ENCODE measurements at places on chromosomes 5 and 9.

GRCh38 chr5:170974461-170974860, 112.6 kb downstream of the RANBP17 start:
- DNase-seq = no peak

DNA sequence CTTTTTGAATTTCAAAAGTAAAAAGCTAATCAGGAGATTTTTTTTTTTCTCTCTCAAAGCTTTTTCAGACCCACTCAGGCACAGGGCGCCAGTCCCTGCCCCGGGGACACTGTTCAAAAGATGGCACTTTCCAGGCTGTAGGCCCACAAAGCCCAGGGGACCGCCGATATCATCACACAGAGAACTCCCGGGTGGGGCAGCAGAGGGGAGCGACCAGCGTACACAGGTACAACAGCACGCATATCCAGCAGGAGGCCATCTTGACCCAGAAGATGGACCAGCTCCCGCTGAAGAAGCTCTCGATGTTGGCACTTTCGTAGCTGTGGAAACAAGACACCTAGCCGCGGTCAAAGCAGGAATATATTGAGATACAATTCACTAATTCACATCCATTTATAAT, 108.3 kb downstream of the THBS4 start:
- no peak for DNase-seq

- no peak for DNase-seq
Measured at GRCh38 chr9:129714511-129715061, 38.3 kb downstream of the PTGES start.

DNA sequence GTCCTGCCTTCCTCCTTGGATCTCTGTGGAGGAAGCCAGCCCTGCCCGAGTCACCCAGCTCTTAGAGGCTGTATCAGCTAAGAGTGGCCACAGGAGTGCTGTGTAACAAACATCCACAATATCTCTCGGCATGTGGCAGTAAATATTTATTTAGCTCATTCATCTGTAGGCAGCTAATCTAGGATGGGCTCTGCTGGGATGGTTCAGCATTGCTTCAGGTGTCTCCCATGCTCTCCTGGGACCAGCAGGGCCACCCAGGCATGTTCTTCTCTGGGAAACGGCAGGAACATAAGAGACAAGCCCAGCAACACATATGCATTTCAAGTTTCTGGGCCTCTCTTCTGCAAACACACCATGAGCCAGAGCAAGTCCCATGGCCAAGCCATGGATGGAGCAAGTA, 56.1 kb downstream of the HRH2 start:
- no peak for DNase-seq

GRCh38 chr9:91407580-91408318, 15.9 kb downstream of the NFIL3 start:
- DNase-seq = no peak

- DNase-seq = no peak
Measured at GRCh38 chr5:42840842-42841567, 29.3 kb upstream of the SELENOP start.

DNA sequence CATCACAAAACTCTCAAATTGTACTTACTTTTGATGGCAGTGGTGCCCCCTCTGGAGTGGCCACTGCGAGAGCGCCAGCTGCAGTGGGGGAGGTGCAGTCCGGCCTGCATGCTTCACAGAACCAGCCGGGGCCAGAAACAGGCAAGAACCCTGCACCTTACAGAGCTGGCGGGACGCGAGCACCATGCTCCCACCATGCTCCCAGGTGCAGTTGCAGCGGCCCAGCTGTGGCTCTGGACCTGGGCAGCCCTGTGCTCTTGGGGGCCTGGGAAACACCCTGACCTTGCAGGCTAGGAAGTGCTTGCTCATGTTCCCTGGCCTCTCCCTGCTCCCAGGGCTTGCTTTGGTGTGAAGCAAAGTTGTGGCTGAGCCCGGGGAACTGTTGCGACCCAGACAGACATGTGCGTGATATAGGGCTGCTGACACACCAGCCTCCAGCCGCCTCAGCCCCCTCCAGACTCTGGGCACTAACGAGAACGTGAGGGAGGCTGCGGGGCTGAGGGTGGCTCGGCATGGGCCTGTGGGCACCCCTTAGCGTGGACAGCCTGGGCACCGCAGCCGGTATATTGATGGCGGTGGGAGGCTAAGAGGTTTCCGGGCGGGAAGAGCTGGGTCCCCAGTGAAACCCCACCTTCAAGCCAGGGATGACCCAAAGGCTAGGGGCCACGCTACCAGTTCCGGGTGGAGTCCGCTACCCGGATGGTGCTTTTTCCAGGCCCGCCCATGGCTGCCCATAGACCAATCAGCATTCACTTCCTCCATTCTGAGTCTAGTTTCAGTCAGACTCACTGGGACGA, 1809.9 kb upstream of the ACO1 start:
- DNase-seq = no peak

DNA sequence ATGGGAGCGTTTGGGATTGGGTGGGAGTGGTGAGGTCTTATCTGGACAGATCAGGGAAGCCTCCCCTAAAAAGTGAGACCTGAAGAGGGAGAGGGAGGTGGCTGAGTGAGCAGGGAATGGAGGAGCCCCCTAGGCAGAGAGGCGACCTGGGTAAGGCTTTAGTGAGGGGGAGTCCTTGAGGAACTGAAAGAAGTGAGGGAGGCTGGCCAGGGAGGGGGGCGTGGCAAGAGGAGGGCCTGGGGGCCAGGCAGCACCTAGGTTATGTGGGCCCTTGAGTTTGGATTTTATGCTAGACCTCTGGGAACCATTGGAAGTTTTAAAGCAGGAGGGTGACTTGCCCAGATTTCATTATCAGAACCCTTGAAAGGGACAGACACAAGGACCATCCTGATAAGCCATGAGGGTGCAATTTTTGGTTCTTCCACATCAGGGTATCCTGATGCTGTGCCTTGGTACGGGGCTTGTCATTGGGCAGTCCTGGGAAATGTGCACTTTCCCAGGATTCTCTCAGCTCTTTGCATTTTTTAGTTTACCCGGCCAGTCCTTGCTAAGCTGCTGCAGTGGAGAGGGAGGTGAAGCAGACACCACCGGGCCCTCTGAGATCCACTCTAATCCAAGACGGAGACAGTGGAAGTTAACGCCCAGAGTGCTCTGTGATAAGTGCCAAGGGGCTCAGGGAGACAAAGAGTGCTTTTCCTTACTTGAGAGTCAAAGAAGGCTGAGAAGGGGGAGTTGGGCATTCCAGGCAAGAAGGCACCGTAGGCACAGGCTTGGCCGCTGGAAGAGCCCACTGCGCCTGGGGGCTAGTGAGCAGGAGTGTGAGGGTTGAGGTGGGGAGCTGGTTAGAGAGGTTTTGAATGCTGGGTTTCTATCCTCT, 16.1 kb downstream of the GSN start:
- DNase-seq = no peak

DNA sequence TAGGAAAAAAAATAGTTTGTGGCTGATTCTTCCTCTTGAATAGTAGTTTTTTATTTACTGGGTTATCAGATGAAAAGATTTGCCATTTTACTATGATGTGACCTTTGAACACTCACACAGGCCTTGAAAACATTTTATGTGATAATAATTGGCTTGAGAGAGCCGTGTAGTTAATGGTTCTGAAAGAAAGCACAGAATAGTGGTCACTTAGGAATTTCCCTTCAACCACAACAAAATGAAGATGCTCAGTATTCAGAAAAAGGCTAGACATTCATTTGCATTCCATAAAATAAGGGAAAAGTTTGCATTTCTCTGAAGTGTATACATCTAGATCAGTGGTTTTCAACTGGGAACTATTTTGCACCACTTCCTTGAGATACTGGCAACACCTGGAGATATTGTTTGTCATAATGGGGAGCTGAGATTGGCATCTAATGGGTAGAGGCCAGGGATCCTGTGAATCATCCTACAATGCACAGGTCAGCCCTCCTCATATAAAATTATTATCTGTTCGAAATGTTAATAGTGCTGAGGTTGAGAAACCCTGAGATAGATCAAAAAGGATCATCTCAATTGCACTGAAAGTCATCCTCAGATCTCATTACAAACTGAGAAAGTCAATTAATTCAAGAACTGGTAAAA, 446.4 kb upstream of the CCNG1 start:
- DNase-seq = no peak

DNA sequence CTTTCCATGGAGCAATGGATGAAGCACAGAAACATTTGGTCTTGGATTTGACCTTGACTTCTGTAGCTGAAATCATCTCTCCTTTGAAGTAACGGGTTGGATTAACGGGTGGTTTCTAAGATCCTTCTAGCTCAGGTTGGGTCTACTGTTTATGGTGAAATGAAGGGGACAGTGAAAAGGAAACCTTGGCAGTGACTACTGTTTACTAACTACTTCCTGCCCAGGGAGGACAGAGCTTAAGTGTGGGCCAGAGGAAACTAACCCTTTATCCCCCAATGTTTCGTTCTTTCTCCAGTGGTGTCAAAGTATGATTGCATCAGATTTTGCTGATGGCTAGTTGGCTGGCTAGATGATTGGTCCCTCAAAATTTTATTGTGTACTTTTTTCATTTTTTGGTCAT, 22.2 kb downstream of the SKP2 start:
- DNase-seq = no peak

GRCh38 chr9:122777935-122778627, 10.7 kb upstream of the OR5C1 start:
- DNase-seq = no peak

DNA sequence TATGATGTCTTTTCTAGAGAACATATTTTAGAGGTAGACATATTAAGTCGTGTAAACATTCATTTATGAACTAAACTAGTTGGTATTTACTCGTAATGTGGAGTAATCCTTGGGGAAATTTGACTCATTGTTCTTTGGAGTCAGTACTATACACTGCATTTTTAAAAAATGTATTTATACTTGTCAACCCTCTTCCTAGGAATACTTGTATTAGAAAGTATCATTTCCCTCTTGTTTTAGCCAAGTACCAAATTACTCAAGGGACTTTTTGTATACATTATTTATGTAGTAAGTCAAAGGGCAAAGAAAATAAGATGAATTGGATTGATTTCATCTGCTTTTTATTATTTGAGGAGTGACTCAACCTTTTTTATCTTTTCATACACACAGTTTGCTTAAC, 248.1 kb upstream of the IZUMO3 start:
- no peak for DNase-seq

DNA sequence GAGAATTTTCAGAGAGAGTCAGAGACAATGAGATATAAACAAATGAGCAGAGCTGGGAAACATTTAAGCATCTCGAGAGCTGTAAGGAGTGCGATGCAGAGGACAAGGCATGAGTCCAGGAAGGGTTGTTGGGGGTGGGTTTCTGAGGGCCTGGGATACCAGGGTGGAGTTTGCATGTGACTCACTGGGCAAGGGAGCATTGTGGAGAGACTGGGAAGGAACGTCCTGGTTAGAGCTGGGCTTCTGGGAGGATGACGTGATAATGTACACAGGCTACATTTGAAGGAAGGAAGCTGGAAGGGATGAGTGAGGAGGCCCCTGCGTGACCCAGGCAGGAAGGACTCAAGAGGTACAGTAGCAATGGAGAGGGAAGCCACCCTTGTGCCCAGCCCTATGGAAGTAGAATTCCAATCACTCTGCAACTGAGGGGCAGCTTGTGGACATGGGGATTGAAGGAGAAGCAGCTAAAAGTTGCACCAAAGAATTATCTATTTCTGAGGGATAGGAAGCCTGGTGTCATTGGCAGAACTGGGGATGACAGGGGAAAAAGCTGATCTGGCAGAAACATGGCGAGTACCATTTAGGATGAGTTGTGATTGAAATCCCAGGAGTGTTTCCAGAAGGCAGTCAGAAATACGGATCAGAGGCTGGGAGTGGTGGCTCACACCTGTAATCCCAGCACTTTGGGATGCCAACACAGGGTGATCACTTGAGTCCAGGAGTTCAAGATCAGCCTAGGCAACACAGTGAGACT, 59.3 kb upstream of the AFAP1L1 start:
- no peak for DNase-seq

GRCh38 chr9:124222918-124223720, 34.6 kb upstream of the NEK6 start:
- no peak for DNase-seq

GRCh38 chr9:101353683-101354082, 31.1 kb downstream of the BAAT start:
- no peak for DNase-seq

DNA sequence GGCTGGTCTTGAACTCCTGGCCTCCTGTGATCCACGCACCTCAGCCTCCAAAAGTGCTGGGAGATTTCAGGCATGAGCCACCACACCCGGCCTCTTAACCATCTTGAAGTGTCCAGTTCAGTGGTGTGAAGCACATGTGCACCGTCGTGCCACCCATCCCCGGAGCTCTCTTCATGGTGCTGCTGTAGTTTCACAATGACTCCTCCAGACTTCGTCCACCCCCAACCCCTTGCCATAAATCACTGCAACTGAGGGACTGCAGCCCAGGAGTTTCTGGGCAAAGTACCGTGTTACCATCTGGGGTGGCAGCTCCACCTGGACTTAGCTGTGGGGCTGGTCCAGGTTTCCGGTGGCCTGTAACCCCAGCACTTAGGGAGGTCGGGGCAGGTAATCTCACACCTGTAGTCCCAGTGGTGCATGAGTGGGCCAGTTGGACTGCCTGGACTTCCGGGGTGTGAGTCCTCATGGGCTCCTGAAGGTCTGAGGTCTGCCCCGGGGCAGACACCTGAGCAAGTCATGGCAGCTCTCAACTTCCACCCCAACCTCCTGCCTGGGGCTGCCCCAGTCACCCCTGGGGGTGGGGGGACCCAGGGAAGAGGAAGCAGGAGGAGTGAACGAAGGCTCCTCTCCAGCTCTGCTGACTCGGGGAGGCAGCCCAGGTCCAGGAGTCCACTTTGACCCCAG, 6.6 kb upstream of the N4BP3 start:
- no peak for DNase-seq

DNA sequence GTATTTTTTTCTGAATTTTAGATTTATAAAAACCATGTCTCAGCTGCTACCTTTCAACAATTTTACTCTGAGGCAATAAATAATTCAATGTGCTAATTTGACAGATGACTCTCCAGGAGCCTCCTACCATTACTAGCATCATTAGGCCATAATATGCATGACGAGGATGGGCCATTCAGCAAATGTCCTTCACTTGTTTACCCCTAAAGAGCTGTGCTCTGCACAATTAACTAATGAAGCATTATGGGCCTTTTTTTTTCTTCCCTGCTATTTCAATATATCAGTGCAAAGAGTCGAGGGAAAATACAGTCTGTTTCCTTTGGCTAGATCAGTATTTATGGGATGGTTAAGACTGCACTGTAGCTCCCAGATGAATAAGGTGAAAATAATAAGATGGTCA, 627.2 kb downstream of the ISL1 start:
- DNase-seq = no peak

DNA sequence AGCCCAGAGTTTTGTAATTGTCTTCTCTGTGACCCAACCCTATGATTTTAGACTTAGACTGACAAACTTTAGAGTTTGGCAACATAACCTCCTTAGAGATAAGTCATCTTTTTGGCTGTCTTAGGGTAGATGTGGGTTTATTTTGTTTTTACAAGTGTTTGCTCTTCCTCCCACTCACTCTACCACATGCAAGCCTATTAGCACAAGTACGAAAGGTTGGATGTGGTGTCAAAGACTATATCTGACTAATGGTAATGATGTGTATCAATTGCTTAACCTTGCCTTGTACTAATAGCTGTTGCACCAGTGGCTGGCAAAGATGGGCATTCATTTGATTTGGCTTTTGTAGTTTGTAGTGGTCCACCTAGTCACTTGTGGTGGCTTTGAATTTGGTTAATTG, 46.5 kb downstream of the SLC25A46 start:
- no peak for DNase-seq

- no peak for DNase-seq
Measured at GRCh38 chr5:16691731-16692130, 74.9 kb upstream of the RETREG1 start.

Data from stimulated activated CD8-positive, alpha-beta memory T cell treated with anti-CD3 and anti-CD28 coated beads, Interleukin-4, amount 100 ng/mL, for 24 hours (primary cell).